Stimulated activated CD4-positive, alpha-beta T cell treated with anti-CD3 and anti-CD28 coated beads, Interleukin-12 subunit alpha, Interleukin-12 subunit beta, amount 100 ng/mL, for 24 hours (primary cell): ENCODE measurements at places on chromosomes 4 and X.

DNA sequence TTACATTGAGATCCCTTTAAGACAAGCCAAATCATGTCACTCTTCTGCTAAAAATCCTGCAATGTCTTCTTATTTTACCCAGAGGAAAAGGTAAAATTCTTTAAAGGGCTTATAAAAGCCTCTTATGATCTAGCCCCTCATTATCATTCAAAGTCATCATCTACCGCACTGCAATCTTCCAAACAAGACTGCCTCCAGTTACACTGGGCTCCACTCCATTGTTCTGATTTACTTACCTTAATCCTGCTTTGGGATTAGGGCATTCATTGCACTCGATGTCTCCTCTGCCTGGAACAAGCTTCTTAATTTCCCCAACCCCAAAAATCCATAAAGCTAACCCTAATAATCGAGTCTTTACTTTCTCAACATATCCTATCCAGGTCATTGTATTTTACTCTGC, 269.1 kb downstream of the PCDH18 start:
- no peak for DNase-seq

DNA sequence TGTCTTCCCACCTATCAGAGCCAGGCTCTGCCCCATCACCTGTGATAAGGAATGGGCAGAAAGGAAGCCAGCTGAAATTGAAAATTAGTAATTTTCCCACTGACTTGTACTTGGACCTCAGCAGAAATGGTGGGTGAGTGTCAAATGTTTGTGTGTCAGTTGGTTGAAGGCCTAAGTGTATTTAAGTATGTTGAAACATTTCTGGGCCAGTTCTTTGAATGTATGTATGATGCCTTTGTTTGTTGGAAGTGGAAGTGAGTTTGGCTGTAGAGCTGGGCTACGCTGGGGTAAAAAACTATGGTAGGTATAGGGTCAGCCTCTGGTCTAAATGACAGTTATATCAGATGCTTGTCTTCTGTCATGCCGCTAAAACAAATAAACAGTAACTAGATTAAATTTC, 27.7 kb downstream of the JADE1 start:
- no peak for DNase-seq

DNA sequence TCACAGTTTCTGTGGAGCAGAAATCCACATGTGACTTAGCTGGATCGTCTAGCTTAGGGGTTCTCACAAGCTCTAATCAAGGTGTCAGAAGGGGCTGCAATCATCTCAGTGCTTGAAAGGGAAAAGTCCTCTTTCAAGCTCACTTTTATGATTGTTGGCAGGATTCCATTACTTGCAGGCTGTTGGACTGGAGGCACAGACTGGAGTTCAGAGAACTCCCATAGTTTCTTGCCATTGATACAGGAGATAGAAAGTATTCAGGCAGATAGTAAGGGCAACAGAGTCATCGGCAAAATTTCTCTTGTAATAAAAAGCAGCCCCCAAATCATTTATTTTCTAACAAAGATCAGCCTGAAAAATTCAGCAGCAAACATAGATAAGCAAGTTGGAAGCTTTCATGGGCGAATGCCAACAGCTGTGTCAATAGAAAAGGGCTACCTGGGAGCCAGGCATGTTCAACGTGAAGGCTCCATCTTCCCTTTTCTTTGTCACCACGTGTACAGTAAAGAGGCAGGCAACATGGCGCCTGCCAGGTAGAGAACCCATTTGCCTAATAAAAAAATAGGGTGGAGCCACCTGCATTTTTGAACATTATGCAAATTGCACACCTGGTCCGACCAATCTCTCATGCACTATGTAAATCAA, 64.4 kb downstream of the CXCL13 start:
- no peak for DNase-seq

DNA sequence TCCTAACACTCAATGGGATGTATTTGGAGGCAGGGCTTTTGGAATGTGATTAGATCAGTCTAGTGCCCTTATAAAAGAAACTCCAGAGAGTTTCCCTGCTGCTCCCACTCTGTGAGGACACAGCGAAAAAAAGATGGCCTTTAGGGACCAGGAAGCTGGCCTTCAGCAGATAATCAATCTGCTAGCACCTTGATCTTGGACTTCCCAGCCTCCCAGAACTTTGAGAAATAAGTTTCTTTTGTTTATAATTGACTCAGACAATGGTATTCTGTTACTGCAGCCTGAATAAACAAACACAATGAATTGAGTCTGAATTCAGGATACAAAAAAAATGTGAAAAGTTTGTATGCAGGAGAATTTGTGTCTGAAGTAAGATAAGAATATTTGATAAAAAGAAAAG, 842.1 kb downstream of the FSTL5 start:
- DNase-seq = no peak
